Activated naive CD4-positive, alpha-beta T cell treated with anti-CD3 and anti-CD28 coated beads, Interleukin-2, amount 50 U/mL, for 16 hours (primary cell): ENCODE measurements at places on chromosomes 1 and 21.

DNA sequence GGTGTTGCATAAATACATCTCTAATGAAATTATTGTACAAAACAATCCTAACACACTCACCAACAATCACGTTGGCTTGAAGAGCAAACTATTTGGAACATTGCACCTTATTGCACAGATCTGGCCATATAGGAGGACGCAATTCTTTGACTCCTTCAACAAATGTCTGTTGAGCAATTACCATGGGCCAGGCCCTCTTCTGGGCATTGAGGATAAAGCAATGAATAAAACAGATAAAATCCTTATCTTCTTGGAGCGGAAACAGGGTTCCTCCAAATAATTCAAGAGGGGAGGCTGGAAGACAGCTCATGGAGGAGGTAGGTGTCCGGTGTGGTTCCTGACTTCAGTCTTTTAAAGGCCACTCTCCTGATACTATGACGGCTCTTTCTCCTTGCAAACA is 43.3 kb downstream of the PAX7 start:
- no peak for DNase-seq

DNA sequence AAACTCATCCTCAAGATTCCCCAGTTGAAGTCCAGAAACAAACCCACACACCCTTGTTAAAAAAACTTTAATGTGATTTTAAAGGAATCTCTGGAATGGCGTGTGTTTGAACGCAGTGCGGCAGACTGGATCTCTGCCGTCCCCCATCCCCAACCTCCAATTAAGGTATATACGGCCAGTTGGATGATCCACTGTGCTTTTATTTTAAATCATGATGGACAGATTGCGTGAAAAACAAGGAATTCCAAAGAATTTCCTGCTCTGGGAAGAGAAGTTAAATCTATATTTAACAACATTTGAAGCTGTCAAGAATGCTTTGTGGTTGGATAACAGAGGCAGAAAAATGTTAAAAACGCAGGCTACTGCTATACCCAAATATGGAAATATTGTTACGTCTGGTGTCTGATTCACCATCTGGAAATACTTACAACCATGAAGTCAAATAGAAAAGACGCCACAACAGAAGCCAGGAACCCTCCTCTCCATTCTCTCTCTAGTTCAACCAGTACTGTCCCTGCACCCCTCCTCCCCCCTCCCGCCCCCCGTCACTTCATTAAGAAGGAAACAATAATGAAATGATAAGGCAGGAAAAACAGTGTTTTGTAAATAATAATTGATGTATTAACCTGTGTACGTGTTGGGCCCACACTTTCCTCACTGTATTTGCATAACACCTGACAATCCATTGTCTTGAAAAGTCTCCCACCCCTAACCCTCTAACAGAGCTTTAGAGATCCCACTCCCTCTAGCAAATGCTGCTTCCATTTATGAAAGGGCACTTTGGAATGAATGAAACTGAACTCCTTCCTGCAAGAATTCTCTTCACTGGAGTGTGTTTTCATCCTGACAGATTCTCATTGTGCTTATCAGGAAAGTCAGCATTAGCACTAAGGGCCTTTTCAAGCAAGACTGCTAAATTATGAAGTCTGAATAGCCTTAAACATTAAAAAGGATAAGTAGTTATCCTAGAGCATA is 2.0 kb upstream of the CCN1 start:
- DNase-seq, result no peak

GRCh38 chr1:118291661-118292060 is 106.6 kb upstream of the SPAG17 start:
- DNase-seq, result no peak

GRCh38 chr1:36088265-36088576 is 471 bp upstream of the ADPRS start:
- no peak for DNase-seq

DNA sequence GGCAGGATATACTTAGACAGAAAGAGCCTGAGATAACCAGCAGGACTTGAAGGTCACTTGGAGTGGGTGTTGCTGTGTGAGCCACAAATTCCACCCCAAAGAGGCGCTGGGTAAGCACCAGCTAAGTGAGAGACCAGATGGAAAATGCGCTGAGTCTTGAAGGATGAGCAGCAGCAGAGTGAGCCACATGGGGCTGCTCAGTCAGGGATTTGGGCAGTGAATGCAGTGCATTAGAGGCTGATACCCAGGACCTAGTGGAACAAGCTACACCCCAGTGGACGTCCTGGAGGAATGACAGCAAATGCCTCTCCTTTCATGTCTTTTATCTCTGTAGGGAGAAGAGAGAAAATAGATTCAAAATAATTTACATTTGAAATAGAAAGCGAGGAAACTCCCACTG is 11.3 kb downstream of the GRIK1 start:
- no peak for DNase-seq

- DNase-seq, result no peak
These were observed 137.6 kb downstream of the GPATCH2 start for GRCh38 chr1:217493290-217493689.
